DMS53 (cell line): ENCODE measurements at places on chromosomes 13 and 19.

GRCh38 chr19:12984143-12984627 is 11.1 kb upstream of the NFIX start:
- DNase-seq = no peak

GRCh38 chr13:109012115-109012514 is 382.7 kb downstream of the MYO16 start:
- DNase-seq = no peak

DNA sequence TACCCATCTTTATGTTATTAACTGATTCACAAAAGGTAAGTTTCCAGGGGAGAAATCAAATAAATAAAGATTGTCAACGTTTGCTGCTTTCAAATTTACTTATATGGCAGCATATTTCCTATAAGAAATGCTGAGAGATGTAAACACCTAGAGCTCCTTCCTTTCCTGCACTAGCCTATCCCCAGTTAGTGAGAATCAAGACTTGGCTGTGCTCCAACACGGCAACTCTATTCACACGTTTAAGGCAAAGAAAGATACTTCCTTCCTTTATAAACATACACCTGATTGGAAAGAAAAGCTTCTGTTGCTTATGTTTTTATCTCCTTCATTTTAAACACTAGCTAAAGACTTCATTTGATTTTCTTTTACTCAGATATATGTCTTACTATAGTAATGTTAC is 107.0 kb downstream of the PCDH9 start:
- no peak for DNase-seq

DNA sequence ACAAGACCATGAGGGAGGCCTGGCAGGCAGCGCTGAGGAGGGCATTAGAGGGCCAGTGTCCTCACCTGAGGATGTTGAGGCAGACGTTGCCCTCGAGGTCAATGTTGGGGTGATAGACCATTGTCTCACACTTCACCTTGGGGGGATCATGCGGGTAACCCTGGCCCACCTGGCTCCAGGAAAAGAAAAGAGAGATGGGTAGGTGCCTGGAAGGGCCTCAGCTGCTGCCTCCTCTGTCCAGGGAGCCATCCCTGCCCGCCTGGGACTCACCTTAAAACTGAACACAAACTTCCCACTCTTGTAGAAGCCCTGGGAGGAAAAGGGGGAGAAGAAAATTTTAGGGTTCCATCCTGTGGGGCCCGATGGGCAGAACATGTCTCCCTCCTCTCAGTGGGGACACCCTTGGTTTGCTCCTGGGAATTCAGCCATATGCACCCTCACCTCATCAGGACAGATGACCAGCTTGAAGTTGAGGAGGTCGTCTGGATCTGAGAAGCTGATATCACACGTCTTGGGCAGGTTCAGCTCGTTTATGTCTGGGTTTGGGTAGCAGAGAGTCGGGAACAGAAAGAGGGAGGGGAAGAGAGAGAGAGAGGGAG is 1.7 kb downstream of the UBE2M start:
- DNase-seq = no peak

DNA sequence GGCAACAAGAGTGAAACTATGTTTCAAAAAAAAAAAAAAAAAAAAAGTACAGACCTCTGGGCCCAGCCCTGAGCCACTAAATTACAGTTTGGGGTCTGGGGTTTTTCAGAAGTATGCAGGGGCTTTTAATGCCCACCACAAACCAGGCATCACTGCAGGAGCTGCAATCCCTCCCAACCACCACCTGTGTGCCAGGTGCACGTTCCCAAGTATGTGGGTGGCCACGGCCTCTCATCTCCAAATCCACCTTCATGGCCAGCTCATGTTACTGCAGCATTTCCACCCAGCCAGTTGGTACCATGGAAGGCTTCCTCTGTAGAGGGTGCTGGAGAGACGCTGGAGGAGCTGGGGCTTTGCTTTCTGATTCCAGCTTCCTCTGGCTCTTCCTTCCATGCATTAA is 26.5 kb downstream of the CEP89 start:
- DNase-seq = peak; percentile 37

DNA sequence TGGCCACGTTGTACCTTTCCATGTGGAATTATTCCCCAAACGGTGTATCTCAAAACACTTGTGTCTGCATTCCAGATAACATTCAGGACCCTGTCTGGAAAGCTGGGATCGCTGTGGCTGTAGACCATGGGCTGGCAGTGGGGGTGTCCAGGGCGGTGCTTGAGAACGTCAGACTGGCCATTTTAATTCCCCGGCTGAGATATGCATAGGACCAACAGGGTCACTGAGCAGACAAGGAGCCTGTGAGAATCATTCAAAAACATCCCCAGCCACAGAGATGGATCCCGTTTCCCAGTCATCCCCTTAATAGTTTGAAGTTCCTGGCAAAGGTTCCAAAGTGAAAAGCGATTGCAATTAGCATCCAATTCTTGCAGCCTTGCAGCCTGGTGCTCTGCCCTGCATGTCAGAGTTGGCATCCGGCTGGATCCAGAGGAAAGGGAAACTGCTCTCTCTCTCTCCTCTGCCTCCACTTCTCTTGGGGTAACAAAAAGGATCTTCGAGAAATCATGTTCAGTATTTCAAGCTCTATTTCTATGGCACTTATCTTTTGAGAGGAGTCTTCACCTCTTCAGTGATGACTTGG is 41.6 kb downstream of the IFT88 start:
- DNase-seq = no peak

DNA sequence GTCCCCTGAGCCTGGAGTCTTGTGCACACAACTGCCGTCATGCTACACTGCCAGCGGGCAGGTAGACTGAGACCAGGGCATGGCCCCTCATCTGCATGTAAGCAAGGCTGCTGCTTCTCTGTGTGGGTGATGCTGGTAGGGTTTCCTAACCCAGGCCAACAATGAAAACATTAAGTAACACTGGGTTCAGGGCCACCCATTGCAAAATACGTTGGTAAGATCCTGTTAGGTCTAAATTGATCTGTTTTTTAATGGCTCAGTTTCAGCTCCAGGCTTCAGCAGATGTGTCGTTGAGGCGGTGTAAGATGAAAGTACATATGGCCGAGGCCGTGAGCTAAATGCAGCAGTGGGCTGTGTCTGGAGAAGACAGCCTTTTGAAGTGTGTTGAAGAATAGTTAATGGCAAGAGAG is 383.4 kb downstream of the IRS2 start:
- no peak for DNase-seq

GRCh38 chr13:91400063-91400399 is 1.6 kb downstream of the GPC5 start:
- no peak for DNase-seq

DNA sequence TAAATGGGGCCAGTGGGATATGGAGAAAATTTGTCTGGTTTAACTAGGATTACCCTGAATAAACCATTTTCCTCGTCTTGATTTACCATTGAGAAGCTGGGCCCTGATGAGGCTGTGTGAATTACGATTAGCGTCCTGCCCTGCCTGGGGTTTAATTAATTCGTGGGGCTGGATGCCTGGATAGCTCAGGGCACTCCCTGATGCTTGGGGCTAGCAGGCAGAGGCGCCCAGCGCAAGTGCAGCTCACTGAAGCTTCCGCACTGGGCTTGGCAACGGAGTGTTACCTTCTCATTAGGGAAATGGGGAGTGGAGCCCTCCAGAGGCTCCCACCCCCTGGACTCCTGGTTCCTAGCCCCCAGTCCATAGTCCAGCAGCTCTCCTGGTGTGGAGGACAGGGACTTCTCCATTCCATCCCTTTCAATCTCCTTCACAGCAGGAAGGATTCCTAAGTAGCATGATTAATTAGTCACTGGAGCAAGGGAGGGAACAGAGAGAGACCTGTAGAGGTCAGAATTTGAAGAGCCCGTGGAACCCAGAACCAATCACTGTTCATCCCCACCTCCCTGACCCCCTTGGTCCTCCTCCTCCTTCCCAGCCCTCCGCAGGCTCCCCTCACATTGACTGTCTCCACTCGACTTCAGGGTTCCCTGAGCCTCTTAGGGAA is 107.2 kb downstream of the UQCRFS1 start:
- DNase-seq = no peak

DNA sequence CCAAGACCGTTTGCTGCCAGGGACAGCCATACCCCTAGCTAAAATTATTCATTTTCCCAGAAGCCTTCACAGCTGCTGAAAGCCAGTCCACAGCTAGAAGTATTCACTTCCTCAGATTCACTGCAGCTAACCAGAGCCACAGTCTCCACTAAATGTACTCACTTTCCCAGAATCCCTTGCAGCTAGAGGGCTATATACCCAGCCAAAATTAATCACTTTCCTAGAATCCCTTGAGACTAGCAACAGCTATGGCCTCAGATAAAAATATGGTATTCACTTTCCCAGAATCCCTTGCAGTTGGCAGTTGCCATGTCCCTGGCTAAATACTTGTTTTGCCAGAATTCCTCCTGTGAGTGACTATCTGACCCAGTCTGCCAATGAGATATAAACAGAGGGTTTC is 13.8 kb upstream of the MEIS3 start:
- DNase-seq = no peak

- no peak for DNase-seq
Measured at GRCh38 chr13:32234914-32235313, 80.2 kb downstream of the ZAR1L start.

- peak; percentile 76 for DNase-seq
Measured at GRCh38 chr19:459724-460511, 915 bp downstream of the SHC2 start.

- DNase-seq = no peak
Measured at GRCh38 chr13:40981361-40981760, 37.8 kb downstream of the ELF1 start.

GRCh38 chr19:7911508-7912143 is 3.0 kb upstream of the TGFBR3L start:
- no peak for DNase-seq

- no peak for DNase-seq
Measured at GRCh38 chr13:59409634-59410200, 754.0 kb downstream of the DIAPH3 start.

DNA sequence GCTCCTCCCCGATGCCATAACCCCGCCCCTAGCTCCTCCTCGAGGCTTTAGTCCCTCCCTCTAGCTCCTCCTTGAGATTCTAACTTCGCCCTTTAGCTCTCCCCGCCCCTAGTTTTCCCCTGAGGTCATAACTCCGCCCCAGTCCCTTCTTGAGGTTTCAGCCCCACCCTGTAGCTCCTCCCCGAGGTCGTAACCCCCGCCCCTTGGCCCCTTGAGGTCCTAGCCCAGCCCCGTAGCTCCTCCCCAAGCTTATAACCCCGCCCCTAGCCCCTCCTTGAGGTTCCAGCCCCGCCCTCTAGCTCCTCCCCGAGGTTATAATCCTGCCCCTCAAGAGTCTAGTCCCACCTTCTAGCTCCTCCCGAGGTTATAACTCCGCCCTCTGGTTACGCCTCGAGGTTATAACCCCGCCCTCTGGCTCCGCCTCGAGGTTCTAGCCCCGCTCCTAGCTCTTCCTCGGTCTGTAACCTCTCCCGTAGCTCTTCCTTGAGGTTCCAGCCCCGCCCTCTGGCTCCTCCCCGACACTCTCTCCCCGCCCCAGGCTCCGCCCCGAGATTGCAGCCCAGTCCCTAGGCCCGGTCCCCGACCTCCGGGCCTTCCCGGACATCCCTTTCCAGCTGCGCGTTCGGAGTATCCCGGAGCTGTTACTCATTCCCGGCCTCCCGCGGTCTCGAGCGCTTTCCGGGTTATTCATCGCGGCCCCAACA is 1.4 kb downstream of the PLAUR start:
- peak; percentile 100 for DNase-seq

DNA sequence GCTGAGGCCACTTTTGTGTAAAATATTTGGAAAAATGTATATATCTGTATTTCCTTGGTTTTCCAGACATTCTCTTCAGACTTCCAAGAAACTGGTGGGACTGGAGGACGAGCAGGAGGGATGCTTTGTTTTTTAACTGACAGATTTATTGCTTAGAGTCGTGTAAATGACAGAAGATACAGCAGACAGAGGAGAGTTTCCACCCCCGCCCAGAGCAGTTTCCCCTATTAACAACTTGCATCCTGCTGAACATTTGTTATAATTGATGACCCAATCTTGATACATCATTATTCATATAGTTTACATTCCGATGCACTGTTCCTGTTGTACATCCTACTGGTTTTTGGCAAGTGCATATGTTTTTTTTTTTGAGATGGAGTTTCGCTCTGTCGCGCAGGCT is 7.1 kb upstream of the DOCK6 start:
- DNase-seq = no peak

DNA sequence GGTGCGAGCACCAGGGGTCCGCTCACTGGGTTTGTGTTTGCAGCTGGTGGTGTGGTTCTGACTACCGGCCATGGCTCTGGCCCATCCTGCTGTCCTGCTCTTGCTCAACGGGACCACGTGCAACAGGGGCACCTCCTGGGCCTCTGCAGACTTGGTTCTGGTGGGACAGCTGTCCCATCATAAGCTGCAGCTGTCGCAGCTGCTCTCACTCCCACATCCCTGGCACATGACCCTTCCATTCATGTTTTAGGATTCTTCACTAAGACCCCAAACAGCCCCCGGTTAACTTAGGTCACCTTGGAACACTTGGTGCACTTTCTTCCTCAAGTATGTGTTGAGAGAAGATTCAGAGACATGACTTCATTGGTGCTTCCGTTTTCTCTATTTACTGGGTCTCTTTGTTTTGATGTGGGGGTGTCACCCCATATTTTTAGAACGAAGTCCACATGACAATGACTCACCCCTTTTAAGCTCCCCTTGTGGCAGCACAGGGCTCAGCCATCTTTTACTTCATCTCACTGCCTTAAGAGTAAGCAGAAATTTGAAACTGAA is 68.4 kb upstream of the ARHGEF7 start:
- DNase-seq = no peak

- no peak for DNase-seq
Measured at GRCh38 chr13:48586591-48587103, 53.8 kb upstream of the RCBTB2 start.

DNA sequence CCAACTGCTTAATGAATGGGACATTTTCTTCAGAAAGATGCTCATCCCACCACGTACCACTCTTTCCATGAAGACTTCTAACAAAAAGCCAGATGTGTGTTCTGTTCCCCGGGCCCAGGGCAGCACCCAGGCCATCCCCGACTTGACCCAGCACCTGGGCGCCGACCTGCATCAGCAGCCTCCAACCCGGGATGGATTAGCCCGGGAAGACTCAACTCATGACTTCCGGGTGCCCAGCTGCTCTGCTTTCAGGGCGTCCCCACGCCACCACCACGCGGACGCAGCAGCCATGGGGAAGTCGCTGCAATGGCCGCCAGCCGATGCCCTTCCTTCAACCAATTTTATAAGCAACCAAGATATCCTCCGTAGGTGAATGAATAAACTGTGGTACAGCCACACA is 123.8 kb upstream of the TUBA3C start:
- no peak for DNase-seq

- DNase-seq = no peak
Measured at GRCh38 chr19:50719119-50719435, 525 bp downstream of the SHANK1 start.

- no peak for DNase-seq
Measured at GRCh38 chr13:43567608-43568007, 219.2 kb downstream of the ENOX1 start.

- no peak for DNase-seq
Measured at GRCh38 chr19:7554565-7554964, 19.0 kb downstream of the PNPLA6 start.

- no peak for DNase-seq
Measured at GRCh38 chr13:41608839-41609177, 151.5 kb downstream of the RGCC start.

DNA sequence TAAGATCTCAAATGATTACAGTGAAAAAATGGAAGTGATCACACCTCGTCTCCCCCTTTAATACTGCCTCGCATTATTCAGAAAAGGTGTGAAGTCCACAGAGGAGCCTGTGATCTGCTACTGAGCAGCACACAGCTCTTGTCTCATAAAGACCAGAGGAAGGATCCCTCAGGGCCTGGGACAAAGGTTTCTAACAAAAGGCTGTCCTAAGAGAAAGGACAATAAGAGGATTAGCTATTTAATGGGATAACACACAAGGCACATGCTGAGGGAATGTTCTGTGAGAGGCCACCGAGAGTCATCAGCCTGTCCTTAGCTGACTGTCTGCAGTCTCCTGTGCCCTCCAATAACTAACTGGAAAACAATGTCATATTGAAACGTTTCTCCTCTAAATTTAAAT is 26.7 kb downstream of the EBPL start:
- no peak for DNase-seq
